ENCODE measurements at places on chromosomes 5 and 9.

DNA sequence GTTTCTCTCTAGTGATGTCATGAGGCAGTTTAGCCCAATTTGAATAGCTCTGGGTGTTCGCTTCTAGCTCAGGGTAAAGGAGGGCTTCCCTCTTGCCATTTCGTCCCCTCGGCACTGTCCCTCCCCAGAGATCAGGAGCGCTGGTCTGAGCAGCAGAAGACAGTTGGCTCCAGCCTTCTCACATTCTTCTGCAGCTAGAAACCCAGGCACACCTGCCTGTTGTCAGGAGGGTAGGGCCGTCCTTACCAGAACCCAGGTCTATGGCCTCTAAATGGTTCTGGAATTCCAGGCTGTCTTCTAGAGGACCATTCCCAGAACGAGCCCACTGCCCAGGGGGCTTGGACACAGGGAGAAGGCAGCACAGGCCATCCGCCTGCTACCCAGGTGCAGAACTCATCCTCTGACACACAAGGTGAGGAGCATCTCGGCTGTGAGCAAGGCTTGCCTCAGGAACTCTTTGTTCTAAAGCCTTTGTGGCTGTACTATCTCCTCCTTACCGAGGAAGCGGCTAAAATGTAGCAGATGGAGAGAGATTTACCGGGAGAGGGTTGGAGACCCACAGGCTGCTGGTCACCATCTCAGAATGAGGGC lies 255.6 kb upstream of the IRX2 start:
- DNase-seq: no peak

- DNase-seq: no peak
These were observed 11.0 kb downstream of the SPINK14 start for GRCh38 chr5:148179234-148179824.

DNA sequence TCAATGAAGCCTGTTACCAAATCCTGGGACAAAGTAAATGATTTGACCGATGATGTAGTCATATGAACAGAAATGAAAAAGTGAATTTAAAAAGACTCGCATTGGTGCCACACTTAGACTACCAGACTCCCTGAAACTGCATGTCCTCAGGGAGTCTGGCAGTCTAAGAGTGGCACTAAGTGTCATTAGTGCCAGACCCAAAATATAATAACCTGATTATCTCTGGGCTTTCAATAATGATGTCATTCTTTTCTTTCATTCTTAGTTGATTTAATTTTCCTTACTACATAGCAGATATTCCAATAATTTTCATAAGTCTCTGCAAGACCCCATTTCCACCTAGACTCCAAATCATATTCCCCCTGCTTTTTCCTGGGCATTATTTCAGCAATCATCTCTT lies 59.0 kb downstream of the OR2K2 start:
- no peak for DNase-seq

- DNase-seq: no peak
These were observed 100.5 kb upstream of the DAB2 start for GRCh38 chr5:39525271-39525670.

GRCh38 chr9:89915187-89915586 lies 310.4 kb downstream of the GADD45G start:
- DNase-seq: no peak

DNA sequence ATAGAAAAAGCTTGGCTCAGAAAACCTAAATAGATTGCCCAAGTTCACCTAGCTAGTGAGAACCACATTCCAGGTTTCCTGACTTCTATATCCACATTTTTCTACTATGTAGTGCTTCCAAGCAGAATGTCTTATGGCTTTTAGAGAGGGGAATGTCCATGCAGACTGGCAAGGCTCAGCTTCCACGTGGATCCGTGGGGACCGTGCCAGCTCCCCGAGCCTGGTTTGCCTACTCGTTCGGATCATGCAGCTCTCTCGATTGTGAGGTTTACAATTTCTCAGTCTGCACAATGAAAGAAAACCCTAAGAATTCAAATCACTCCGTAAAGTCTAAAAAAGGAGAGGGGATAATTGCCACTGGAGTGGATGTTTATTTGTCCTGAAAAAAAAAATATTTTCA lies 256.5 kb upstream of the NR4A3 start:
- DNase-seq: no peak

- DNase-seq: no peak
These were observed 51.5 kb upstream of the RNU6ATAC start for GRCh38 chr9:134215699-134216448.

GRCh38 chr5:83475391-83475863 lies 3.9 kb downstream of the VCAN start:
- no peak for DNase-seq

DNA sequence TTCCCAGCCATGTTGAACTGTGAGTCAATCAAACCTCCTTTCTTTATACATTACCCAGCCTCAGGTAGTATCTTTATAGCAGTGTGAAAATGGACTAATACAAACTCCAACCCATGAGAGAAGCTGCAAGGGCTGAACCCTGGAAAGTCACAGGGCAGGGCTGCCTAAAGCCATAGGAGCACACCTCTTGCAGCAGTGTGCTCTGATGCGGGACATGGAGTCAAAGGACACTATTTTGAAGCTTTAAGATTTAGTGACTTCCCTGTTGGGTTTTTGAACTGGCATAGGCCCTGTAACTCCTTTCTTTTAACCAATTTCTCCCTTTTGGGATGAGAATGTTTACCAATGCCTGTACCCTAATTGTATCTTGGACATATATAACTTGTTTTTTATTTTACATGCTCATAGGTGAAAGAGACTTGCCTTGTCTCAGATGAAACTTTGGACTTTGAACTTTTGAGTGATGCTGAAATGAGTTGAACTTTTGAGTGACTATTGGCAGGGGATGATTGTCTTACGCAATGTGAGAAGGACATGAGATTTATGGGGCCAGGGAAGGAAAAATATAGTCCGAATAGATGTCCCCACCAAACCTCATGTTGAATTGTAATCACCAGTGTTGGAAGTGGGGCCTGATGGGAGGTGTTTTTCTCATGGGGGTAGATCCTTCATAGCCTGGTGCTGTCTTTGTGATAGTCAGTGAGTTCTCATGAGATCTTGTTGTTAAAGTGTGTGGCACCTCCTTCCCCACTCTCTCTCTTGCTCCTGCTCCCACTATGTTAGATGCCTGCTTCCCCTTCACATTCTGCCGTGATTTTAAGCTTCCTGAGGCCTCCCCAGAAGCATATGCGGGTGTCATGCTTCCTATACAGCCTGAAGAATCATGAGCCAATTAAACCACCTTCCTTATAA lies 159.5 kb upstream of the SPEF2 start:
- no peak for DNase-seq

DNA sequence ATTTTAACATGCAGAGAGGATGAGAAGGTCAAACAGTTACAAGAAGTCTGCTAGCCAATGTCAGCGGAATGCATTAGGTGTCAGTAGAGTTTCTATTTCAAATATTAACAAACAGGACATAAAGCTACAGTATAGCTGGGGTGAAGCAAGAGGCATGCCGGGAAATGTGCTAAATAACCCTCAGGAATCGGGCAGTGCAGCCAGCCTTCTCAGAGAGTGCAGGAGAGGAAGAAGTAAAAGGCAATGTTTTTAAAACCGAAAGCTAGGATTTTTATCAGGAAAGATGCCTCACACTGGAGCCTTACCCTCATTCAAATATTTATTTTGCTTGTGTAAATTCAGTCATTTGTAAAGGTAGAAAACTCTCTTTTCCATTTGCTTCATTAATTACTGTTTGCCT lies 59.1 kb upstream of the SH3GL2 start:
- DNase-seq: no peak

DNA sequence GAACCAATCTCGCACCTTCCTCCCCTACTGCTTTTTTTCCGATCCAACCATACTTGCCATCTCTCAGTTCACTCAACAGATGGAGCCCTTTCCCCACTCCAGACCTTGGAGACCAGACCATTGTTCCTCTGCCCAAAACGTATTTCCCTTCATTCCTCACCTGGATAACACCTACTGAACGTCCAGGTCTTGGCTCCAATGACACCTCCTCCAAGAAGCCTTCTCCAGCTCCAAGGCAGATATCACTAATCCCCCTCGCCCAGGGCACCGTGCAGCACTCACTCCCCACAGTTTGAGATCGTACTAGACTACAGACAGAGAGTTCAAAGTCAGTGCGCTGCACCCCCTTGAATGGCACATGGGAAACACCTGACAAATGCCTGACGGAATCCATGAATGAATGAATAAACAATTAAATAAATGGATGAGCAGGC lies 47.1 kb upstream of the AKNA start:
- no peak for DNase-seq

GRCh38 chr5:6510132-6510531 lies 61.5 kb downstream of the UBE2QL1 start:
- no peak for DNase-seq

DNA sequence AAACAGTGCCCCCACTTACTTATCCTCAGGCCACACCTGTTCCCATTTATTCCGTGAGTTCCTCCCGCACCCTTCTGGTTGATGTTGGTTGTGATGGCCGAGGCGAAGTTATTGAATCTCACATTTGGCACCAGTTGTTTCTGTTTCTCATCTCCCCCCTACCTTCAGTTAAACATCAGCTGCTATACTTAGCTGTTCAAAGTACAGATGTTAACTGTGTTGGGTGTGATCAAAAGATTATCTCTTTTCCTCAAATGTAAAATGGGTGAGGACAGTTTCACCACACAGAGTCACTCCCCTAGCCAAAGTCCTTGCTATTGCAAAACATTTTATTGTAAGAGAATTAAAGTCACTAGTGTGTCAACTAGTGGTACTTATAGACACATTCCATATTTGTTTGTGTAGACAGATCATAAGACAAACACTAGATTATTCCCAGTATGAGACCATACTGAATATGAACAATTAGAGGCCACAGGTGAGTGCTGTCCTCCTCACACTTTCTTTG lies 43.2 kb upstream of the PRSS3 start:
- no peak for DNase-seq

GRCh38 chr5:178231539-178232123 lies 971 bp downstream of the PHYKPL start:
- DNase-seq: no peak

GRCh38 chr9:127369428-127369827 lies 27.5 kb upstream of the SLC2A8 start:
- DNase-seq: no peak

DNA sequence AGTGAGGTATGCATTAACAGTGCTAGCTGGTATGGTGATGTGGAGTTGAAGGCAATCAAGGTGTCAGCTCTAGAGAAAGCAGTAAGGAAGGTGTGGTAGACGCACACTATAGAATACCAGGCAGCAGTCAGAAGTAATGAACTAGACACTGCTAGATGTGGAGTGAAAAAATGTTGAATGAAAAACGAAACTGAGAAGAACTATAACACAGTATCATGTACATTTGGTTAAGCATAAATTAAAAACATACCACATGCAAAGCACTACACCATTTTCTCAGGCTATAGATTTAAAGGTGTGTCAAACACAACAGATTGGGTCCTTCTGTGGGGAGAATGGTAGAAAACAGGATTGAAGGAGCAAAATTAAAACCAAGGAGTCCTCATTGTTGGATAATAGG lies 15.4 kb downstream of the ZNF622 start:
- no peak for DNase-seq

- no peak for DNase-seq
These were observed 6.8 kb downstream of the MACROH2A1 start for GRCh38 chr5:135392256-135392655.

DNA sequence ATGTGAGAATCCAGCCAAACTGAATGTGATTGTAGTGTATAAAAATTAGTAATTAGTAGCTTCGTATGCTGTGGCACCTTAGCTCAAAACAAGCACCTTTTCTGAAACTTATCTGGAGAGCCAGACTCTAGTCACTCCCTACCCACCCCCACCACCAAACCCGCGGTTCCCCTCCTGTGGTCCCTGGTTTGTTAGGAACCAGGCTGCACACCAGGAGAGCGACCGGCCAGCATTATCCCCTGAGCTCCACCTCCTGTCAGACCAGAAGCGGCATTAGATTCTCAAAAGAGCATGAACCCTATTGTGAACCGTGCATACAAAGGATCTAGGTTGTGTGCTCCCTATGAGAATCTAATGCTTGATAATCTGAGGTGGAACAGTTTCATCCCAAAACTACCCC lies 498.6 kb downstream of the CHSY3 start:
- no peak for DNase-seq

DNA sequence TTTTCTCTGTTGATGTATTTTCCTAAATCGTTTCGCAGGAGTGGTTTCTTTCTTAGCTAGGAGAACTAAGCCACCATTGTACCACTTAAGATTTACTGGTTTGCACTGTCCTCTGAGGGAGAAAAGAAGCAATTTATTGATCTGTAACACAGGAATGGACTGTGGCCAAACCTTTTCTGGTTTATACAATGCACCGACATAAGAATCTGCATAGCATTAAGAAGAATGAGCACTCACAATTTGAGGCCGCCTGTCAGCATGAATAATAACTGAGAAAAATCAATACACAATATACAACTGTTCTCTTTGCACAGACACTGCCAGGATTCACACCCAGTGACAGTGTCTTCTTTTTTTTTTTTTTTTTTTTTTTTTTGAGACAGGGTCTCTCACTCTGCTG lies 168.6 kb upstream of the DMRT1 start:
- no peak for DNase-seq

- no peak for DNase-seq
These were observed 203.7 kb downstream of the NXNL2 start for GRCh38 chr9:88738709-88739108.

GRCh38 chr5:136957428-136957827 lies 541.7 kb downstream of the SPOCK1 start:
- DNase-seq: no peak

- no peak for DNase-seq
These were observed 103.2 kb downstream of the FSTL4 start for GRCh38 chr5:133508845-133509741.

DNA sequence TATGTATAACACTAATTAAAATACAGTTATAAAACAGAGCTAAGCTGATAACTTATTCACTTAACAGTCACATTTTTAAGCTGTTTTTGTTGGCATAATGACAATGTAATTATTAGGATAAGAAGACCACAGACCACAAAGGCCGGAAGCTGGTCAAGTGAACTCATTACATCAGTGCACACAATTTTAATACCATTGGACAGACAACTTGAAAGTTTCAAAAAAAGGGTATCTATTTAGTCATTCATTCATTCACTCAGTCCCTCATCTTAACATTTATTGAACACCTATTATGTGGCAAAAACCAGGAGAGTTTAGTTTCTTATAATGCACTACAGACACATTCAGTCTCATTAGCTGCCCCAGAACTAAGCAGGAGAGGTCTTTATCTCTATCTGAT lies 11.6 kb downstream of the ERP44 start:
- no peak for DNase-seq

GRCh38 chr9:110846215-110846614 lies 177.6 kb downstream of the MUSK start:
- no peak for DNase-seq

Data from central memory CD8-positive, alpha-beta T cell (primary cell).